Effector CD4-positive, alpha-beta T cell (primary cell): ENCODE measurements at places on chromosomes 4 and X.

GRCh38 chrX:16579517-16579916 is 70.4 kb upstream of the S100G start:
- DNase-seq: no peak

- no peak for DNase-seq
Observed at GRCh38 chr4:14749910-14750309, 252.4 kb upstream of the CPEB2 start.

DNA sequence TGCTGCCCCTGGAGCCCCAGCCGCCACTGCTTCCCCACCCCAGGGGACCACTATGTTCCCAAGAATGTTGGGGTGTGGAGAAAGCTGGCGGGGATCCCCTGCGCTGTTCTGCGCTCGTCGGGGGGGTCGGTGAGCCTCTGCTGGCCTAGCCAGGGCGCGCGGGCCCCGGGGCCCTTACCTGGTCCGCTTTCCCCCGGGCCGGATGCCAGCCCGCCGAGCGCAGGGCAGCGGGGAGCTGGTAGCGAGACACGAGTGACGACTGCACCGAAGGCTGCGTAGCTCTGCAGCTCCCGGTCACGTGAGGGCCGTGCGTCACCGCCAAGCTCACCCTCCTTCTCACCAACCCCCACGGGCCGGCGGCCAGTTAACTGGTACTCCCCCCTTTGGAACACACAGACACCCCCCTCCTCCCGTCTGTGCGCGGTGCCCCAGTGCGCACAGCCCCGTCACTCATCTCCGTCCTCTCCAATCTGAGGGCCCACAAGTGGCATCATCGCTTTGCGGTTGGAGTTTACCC is at the start of gene BEX1:
Gene BEX1 (minus strand): TSS at position 254 of the 517 bp plus-strand sequence. CDS start 897 bp downstream, outside the sequence.
- DNase-seq: no peak

DNA sequence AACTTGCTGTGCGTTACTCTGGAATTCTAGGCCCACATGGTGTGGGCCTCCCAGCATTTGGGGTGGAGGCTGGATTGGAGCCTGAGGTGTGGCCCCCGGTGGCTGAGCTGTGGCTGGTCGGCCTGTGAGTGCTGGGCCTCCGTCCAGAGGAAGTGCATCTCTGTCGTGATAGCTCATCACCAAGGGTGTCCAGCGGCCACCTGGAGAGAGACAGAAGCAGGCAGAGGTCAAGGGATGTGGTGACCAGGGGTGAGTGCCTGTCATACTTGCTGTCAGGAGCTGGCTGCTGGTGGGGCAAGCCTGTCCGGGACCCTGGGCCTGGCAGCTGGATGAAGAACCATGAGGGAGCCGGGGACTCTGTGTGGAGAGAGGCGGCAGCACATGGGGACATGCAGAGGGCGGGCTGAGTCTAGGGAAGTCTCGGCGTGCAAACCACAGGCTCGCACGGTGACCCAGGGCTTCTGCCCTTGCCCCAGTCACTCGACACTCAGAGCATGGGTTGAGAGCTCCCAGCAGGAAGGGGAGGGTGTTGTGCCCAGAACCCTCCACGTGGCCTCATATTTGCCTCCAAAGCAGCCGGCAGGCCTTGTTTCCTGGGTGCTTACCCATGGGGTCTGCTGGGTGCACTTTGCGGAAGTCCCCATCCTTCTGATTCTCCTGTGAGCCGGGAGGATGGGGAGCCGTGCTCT is 6.2 kb downstream of the SORCS2 start:
- no peak for DNase-seq

GRCh38 chr4:168724686-168725411 is 228.0 kb downstream of the PALLD start:
- DNase-seq: no peak

DNA sequence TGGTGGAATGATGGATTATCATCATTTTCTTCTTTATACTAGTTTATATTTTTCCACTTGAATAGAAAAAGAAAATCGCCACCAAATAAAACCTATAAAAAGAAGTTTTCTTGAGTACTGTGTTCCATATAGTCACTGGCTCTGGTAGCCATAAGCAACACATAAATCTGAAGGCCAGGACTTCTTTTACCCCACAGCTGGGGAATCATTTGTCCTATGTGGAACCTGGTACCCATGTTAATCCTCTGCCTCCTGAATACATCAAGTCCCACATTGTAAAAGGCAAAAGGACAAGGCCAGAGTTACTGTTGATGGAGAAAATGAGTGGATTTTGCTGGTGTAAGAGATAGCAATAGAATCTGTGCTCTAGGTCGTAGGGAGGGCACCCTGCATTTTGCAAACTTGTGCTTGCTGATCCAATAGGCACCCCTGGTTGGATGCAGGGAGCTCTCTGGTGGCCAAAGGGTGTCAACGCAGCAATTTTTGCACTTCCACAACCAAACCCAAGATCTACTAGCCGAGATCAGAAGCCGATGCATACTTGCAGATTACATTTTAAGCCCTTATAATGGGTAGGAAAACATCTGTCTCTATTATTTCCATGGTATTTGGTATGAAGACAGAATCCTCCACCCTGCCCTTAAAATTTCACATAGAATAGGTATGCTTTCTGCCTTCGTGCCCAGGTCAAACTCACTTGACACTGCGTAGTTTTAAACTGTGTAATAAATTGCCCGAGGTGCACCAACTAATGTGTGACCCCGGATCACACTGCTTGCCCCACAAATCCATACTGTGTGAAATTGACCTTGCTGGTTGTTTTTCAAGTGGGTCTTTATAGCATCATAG is 146.2 kb upstream of the SCML1 start:
- no peak for DNase-seq
